Type B pancreatic cell (in vitro differentiated cells): ENCODE measurements at places on chromosomes 7 and 10. TPM values are rescaled to one million over a fixed set of nuclear protein-coding genes. Genes with fewer than 3 reads are reported as not detected.

DNA sequence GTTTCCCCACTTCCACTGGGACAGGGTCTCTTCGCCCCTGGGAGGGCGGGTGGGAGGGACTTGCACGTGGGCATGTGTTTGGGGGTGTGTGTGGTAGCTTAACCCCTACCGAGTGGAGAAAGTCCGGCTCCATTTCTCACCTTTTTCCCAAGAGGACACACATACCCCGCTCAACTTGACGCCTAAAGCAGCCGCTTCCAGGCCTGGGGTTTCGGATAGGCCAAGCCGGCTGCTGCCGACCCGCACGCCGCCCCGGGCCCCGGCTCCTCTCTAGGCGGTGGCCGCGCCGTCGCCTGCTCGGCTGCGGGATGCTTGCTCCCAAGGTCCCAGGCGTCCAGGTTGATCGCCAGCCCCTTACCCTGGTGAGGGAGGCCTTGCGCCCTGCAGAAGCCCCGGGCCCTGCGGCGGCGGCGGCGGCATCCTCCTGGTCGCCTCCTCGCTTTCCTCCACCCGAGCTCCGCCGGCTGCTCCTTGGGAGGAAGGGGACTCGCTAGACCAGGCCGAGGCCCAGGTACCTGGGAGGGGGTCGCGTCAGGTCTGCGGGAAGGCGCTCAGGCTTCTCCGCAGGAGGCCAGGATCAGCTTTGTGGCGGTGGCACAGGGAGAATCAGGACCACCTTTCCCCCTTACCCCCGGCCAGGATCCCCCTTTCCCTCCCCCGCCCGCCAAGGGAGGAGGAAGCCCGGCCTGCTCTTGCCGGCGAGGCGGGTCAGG lies 3.2 kb upstream of the GATA3 start:
- H3K4me3 ChIP-seq, result peak overlapping the region; percentile 87
- DNase-seq, result peak; percentile 72
- peaks cover 62% of the 10 kb centered on the region for H3K27me3 ChIP-seq

DNA sequence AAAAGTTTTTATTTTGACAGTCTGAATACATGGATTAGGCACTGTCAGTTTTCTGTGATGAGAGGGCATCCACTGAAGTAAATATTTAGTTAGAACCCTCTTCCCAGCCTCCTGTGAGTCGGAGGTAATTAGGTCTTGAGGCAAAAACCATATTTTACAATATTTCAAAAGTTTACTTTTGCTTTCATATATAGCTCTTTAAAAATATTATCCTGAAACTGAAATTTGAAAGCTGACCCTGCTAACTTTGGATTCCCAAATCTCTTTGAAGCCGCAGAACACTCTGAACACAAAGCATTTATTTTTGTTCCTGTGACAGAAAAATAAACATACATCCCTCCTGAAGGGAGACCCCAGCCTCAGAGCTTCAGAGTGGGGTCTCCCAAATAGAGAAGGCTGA lies 317.4 kb downstream of the KIF20B start:
- H3K27ac ChIP-seq, result no peak overlapping the region
- no peak for DNase-seq
- H3K36me3 ChIP-seq, result no peaks in the 10 kb centered on the region
- no peaks in the 10 kb centered on the region for H3K4me1 ChIP-seq
- H3K4me3 ChIP-seq, result no peak overlapping the region

DNA sequence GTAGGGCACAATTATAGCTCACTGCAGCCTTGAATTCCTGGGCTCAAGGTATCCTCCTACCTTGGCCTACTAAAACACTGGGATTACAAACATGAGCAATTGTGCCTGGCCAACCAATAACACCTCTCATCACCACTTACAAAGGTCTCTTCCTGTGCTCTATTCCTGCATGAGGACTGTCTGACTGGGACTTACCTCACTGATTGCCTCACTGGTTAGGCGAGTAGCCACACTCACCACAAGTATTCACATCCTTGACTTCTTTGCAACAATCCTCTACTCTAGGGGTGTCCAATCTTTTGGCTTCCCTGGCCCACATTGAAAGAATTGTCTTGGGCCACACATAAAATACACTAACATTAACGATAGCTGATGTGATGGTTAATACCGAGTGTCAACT lies 22.6 kb upstream of the PDIA4 start:
- H3K4me1 ChIP-seq, result no peaks in the 10 kb centered on the region
- no peak overlapping the region for H3K4me3 ChIP-seq
- no peak overlapping the region for H3K27ac ChIP-seq
- H3K27me3 ChIP-seq, result no peaks in the 10 kb centered on the region
- no peaks in the 10 kb centered on the region for H3K36me3 ChIP-seq

- no peaks in the 10 kb centered on the region for H3K36me3 ChIP-seq
- no peak for DNase-seq
- H3K4me1 ChIP-seq, result peaks cover 5% of the 10 kb centered on the region
- no peak overlapping the region for H3K4me3 ChIP-seq
- no peak overlapping the region for H3K27ac ChIP-seq
- no peaks in the 10 kb centered on the region for H3K27me3 ChIP-seq
Measured at GRCh38 chr10:132468651-132469050, 68.9 kb upstream of the INPP5A start.

GRCh38 chr10:117578490-117578889 lies 35.9 kb downstream of the EMX2 start:
- peaks cover 32% of the 10 kb centered on the region for H3K27me3 ChIP-seq
- no peak overlapping the region for H3K27ac ChIP-seq
- DNase-seq, result no peak
- H3K4me3 ChIP-seq, result no peak overlapping the region
- H3K4me1 ChIP-seq, result no peaks in the 10 kb centered on the region

DNA sequence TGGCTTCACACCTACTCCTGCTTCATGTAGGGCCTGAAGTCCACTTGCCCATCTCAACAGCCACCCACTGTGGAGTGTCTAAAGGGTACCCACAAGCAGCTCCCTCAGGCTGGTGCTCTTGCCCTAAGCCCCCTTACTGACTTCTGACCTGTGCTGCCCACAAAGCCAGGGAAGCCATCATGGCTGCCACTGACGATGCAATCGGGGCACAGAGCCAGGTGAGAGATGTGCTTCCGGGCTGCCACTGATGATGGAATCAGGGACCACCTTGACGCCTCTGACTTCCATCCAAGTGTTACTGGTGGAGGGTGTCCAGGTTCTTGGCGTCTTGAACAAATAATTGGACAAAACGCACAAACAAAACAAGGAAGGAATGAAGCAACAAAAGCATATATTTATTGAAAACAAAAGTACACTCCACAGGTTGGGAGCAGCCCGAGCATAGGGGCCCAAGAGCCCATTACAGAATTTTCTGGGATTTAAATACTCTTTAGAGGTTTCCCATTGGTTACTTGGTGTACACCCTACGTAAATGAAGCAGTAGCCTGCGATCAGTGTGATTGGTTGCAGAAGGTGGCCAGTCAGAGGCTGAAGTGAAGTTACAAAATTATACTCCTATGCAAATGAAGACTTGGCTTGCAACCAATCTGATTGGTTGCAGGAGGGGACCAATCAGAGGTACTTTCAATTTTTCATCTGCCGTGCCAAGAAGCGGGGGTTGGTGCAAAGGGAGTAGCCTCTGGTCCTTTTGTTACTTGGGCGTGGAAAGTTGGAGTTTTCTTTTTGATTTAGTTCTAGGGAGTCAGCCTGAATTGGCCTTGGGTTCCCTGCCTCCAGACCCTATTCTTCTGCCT lies 4.5 kb downstream of the CPA2 start:
- H3K4me1 ChIP-seq, result peaks cover 72% of the 10 kb centered on the region
- H3K27me3 ChIP-seq, result no peaks in the 10 kb centered on the region
- no peak for DNase-seq
- H3K4me3 ChIP-seq, result no peak overlapping the region
- peak overlapping the region; percentile 93 for H3K27ac ChIP-seq

DNA sequence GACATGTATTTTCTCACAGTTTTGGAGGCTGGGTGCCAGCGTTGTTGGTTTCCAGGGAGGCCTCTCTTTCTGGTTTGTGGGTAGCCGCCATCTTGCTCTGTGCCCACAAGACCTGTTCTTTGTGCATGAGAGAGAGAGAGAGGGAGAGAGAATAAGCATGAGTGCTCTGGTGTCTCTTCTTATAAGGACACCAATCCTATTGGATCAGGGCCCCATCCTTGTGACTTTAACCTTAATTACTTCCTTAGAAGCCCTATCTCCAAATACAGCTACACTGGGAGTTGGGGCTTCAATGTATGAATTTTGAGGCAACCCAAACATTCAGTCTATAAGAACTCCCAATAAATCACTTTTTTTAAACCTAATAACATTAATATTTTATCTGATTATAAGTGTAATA lies 114.6 kb downstream of the PARP12 start:
- no peak overlapping the region for H3K4me3 ChIP-seq
- no peaks in the 10 kb centered on the region for H3K36me3 ChIP-seq
- DNase-seq, result no peak
- H3K27ac ChIP-seq, result no peak overlapping the region

GRCh38 chr7:30655096-30655970 lies 26.9 kb downstream of the CRHR2 start:
- no peaks in the 10 kb centered on the region for H3K36me3 ChIP-seq
- H3K4me3 ChIP-seq, result no peak overlapping the region
- H3K27me3 ChIP-seq, result peaks cover 15% of the 10 kb centered on the region
- DNase-seq, result no peak
- H3K27ac ChIP-seq, result no peak overlapping the region

DNA sequence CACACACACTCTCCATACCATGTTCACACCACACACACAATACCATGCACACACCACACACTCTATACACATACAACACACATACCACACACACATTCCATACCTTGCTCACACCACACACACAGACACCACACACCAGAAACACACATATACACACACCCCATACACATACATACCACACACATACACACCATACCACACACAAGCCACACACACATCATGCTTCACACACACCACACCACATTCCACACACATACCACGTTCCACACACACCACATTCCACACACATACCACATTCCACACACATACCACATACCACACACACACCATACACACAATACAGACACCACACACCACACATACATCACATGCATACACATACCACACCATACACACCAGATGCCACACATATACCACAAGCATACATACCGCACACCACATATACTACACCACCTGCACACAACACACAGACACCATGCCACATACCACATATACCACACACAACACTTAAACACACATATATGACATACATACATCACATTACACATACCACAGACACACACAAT lies 282.7 kb downstream of the POU6F2 start:
- no peaks in the 10 kb centered on the region for H3K4me1 ChIP-seq
- no peaks in the 10 kb centered on the region for H3K36me3 ChIP-seq
- H3K4me3 ChIP-seq, result no peak overlapping the region
- H3K27me3 ChIP-seq, result peaks cover 6% of the 10 kb centered on the region
- no peak for DNase-seq

DNA sequence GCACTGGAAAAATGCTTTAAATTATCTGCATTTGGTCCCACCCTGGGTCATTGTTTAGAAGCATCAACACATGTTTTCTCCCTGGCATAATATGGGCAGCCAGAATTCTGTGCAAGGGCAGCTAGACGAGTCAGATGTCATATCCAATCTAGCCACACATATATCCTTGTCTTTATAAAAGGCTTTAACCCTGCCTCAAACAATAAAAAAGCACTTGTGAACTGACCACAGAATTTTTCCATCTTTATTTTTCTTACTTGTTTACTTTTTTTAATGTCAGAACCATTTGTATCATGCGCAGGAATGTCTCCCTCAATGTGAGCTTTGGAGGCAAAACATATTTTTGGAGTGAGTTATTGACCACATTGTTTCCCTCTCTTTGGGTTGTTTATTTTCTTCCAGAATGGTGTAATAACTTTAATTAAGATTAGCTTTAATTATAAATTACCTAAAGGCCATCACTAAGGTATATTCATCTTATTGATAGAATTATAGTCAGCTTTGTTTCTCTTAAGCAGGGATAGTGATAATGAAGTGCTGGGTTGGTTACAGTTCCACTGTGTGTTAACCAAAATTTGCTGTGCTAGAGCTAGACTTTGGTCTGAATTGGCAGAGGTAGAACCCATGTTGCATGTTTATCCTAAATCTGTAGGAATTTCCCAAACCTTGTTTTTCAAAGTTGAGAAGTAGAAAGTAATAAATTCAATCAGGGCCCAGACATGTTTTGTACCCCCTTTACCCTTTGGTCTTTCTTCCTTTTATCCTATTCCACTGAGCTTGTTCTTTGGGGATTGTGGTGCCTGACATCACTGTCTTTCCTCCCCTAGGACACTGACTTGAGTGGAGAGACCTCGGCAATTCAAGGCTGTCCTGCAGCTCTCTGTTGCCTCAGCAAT lies 1078.4 kb downstream of the KCNMA1 start:
- no peak overlapping the region for H3K27ac ChIP-seq
- no peak overlapping the region for H3K4me3 ChIP-seq
- no peak for DNase-seq

GRCh38 chr7:158026636-158027265 lies 560.9 kb downstream of the PTPRN2 start:
- no peak overlapping the region for H3K4me3 ChIP-seq
- DNase-seq, result peak; percentile 56
- peaks cover 8% of the 10 kb centered on the region for H3K4me1 ChIP-seq
- no peaks in the 10 kb centered on the region for H3K36me3 ChIP-seq
- H3K27ac ChIP-seq, result no peak overlapping the region

- H3K27me3 ChIP-seq, result peaks cover 52% of the 10 kb centered on the region
- H3K36me3 ChIP-seq, result no peaks in the 10 kb centered on the region
- H3K27ac ChIP-seq, result no peak overlapping the region
- peak overlapping the region; percentile 15 for H3K4me3 ChIP-seq
Measured at GRCh38 chr10:75788394-75789205, 357.2 kb downstream of the LRMDA start.

GRCh38 chr7:320297-320696 lies 30.3 kb downstream of the FOXL3 start:
- H3K36me3 ChIP-seq, result no peaks in the 10 kb centered on the region
- no peak overlapping the region for H3K4me3 ChIP-seq
- peaks cover 10% of the 10 kb centered on the region for H3K4me1 ChIP-seq

DNA sequence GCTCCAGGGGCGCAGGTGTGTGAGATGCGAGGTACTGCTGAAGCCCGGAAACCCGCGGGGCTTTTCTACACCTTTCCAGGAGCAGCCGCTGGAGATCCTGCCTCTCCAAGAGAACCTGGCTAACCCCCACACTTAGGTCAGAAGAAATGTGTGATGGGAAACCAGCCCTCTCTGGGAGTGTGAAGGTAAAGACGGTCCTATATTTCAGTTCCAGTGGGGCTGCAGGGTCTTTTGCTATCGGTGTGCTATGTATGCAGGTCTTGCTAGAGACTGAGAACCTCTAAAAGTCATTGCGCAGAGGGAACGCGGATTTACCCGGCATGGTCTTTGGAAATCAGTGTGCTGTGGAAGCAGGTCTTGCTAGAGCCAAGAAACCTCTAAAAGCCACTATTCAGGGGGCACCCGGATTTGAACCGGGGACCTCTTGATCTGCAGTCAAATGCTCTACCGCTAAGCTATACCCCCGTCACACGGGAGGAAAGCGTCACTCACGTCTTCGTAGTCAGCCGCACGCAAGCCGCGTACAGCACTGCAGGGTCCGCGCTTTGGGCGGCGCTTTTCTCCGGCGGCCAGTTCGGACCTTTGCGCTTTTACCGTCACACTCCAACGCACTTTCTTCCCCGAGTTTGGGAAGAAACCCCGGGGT lies 46.0 kb downstream of the ZNF777 start:
- peaks cover 20% of the 10 kb centered on the region for H3K27me3 ChIP-seq
- peak overlapping the region; percentile 84 for H3K27ac ChIP-seq
- no peaks in the 10 kb centered on the region for H3K36me3 ChIP-seq

SLC26A3 gene
- total RNA-seq, result 4.7 and 14.3 TPM in 2 replicates

NAT16 gene
- not detected in 2 replicates for total RNA-seq

FAM180A gene
- 0.14 TPM in 1 of 2 replicates, not detected in the other for total RNA-seq

MXI1 gene
- total RNA-seq, result 17.8 and 34.7 TPM in 2 replicates
